ENCODE measurements at places on chromosomes 4 and X.

- H3K36me3 ChIP-seq, result no peaks in the 10 kb centered on the region
- H3K27me3 ChIP-seq, result no peaks in the 10 kb centered on the region
- no peak overlapping the region for H3K4me3 ChIP-seq
- no peak for DNase-seq
- H3K27ac ChIP-seq, result no peak overlapping the region
Observed at GRCh38 chr4:141668200-141668910, 32.0 kb downstream of the IL15 start.

- H3K4me3 ChIP-seq, result no peak overlapping the region
- H3K36me3 ChIP-seq, result no peaks in the 10 kb centered on the region
- DNase-seq, result no peak
- H3K4me1 ChIP-seq, result peaks cover 6% of the 10 kb centered on the region
- no peak overlapping the region for H3K27ac ChIP-seq
Observed at GRCh38 chr4:85953651-85954018, 406.2 kb downstream of the MAPK10 start.

- H3K27ac ChIP-seq, result no peak overlapping the region
- no peaks in the 10 kb centered on the region for H3K36me3 ChIP-seq
- no peaks in the 10 kb centered on the region for H3K4me1 ChIP-seq
Observed at GRCh38 chr4:162684371-162684700, 482.4 kb downstream of the NAF1 start.

DNA sequence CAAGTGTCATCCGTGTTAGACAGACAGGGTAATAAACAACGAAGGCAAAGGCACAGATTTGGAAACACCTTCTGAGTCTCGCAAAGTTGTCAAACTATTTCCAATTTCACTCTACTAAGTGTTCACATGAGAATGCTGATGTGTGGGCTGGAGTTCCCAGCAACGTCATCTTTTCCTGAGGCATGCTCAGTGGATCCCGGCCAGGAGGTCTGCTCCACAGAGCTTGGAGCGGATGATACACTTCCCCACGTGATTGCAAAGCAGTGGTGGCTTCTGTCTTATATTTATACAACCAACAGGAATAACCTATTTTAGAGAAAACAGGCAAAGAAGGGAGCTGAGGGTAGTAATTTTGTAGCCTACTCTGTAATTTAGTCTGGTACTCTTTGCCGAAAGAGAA, 40.1 kb upstream of the PDK3 start:
- H3K36me3 ChIP-seq, result no peaks in the 10 kb centered on the region
- H3K27ac ChIP-seq, result no peak overlapping the region
- DNase-seq, result no peak
- H3K27me3 ChIP-seq, result no peaks in the 10 kb centered on the region
- no peaks in the 10 kb centered on the region for H3K4me1 ChIP-seq

GRCh38 chr4:22312113-22312512, 203.8 kb downstream of the ADGRA3 start:
- H3K27ac ChIP-seq, result no peak overlapping the region
- H3K27me3 ChIP-seq, result no peaks in the 10 kb centered on the region
- H3K4me1 ChIP-seq, result no peaks in the 10 kb centered on the region
- H3K4me3 ChIP-seq, result no peak overlapping the region
- no peak for DNase-seq

DNA sequence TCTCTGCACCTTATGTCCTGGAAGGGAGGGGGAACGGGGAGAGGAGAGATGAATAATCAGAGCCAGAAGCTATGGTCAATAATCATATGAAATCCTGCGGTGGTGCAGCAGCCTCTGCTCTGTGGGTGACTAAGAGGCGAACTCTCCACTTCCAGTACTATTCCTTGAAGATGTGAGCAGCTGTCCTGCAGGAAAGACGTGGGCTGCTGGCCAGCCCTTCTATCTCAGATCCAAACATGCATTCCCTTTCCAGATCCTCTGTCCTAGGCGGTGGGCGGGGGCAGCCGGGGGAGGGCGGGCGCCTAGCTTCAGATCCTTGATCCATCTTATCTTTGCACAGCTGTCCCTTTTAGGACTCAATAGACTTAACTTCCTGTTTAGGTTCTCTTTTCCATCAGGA, 34.5 kb downstream of the SPINK2 start:
- H3K36me3 ChIP-seq, result no peaks in the 10 kb centered on the region
- no peaks in the 10 kb centered on the region for H3K27me3 ChIP-seq
- H3K4me1 ChIP-seq, result peaks cover 4% of the 10 kb centered on the region
- H3K27ac ChIP-seq, result peak overlapping the region; percentile 64
- H3K4me3 ChIP-seq, result no peak overlapping the region

DNA sequence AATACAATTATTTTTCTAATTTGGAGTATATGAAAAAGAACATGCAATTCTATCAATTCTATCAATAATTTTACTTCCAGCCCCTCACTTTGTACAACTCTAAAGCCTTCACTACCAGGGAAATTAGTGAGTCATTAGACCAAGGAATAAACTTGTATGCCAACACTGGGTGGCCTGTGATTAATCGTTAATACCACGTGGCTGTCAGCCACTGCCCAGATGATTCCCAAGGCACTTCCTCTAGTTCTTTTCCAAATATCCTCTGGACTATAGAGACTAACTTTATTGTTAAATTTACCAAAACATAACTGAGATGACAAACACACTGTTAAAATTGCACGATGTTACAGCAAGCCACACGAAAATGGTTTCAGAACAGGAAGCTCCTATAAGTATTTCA, 45.7 kb downstream of the MID1 start:
- H3K27ac ChIP-seq, result no peak overlapping the region
- H3K36me3 ChIP-seq, result no peaks in the 10 kb centered on the region
- no peak for DNase-seq
- H3K4me1 ChIP-seq, result peaks cover 10% of the 10 kb centered on the region
- H3K4me3 ChIP-seq, result no peak overlapping the region

- no peak for DNase-seq
- no peak overlapping the region for H3K27ac ChIP-seq
- no peak overlapping the region for H3K4me3 ChIP-seq
- H3K4me1 ChIP-seq, result no peaks in the 10 kb centered on the region
- H3K36me3 ChIP-seq, result no peaks in the 10 kb centered on the region
Observed at GRCh38 chr4:111282035-111282434, 659.2 kb upstream of the PITX2 start.

DNA sequence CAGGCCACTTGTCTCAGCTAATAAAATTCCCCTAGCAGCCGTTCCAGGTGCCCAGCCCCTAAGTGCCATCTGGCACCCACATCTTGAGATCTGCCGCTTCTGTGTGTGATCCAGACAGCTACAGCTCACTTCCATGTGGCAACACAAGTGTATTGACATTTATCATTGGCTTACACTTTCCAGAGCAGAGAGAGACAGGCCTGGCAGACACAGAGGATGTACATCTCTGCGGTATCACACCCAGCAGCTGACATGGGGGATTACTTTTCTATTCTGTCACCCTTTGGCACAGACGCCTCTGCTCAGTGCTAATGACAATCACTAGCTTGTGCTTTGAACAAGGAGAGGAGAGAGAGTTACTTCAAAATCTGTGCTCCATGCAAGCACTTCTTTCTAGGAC, 195.9 kb downstream of the KDR start:
- DNase-seq, result no peak
- no peaks in the 10 kb centered on the region for H3K27me3 ChIP-seq
- no peak overlapping the region for H3K4me3 ChIP-seq
- no peaks in the 10 kb centered on the region for H3K36me3 ChIP-seq
- H3K27ac ChIP-seq, result no peak overlapping the region

Data from lower lobe of right lung (tissue), 2 donors.